ENCODE measurements at places on chromosomes 13 and 19. TPM values are rescaled to one million over a fixed set of nuclear protein-coding genes. Genes with fewer than 3 reads are reported as not detected.

DNA sequence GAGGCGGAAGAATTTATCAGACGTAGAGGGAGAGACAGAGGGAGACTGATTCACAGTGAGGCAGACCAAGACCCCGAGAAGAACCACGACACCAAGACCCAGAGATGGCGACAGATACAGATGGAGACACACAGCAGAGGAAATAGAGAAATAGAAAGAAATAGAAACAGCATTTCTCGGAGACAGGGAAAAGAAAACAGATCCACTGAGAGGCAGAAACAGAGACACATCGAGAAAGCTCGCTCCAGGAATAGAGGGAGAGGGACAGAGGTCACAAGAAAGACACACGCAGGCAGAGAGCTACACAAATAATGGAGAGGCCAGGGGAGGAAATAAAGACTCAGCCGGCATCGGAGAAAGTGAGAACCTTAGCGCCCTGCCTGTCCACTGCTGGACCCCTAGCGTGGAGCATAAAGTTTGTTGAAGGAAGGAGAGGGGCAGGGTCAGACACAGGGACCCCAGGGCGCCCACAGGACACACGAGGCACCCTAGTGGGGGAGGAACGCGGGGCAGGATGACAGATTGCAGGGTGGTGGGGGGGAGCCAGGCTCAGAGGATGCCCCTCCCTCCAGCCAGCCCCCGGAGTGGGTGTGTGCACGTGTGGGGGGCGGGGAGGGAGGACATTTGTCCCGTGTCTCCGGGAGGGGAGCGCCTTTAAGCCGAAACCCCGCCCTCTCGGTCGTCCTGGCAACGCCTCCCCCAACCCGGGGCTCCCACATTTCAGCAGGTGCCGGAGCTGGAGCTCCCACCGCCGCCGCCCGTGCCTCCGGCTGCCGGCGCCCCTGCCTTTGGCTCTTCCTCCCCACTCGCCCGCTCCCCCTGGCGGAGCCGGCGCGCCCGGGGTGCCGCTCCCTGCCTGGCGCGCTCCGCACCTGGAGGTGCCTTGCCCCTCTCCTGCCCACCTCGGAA is at the start of gene PRKCG:
Gene PRKCG (plus strand): TSS at position 716 of the 909 bp plus-strand sequence. CDS start 298 bp downstream, outside the sequence.
- no peak for DNase-seq

DNA sequence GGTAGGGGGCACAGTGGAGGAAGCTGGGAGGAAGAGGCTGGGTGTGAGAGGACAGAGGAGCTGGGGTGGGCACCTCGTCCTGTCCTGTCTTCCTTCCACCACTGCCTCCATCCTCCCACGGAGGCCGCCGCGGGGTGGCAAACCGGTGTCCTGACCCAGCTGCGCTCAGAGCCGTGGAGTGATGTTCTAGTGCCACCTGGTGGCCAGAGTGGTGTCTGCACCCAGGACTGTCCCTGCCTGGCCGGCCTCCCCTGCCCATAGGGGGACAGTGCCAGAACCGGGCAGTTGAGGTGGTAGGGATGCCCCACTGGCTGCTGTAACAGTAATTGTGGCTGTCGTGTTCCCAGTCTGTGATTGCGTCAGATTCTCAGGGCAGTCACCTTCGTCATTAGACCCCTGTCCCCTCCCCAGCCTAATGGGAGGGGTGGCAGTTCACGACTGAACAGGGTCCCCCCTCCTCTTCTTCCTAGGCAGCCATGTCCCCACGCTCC is 11.1 kb upstream of the ARRDC2 start:
- peak; percentile 52 for DNase-seq

DNA sequence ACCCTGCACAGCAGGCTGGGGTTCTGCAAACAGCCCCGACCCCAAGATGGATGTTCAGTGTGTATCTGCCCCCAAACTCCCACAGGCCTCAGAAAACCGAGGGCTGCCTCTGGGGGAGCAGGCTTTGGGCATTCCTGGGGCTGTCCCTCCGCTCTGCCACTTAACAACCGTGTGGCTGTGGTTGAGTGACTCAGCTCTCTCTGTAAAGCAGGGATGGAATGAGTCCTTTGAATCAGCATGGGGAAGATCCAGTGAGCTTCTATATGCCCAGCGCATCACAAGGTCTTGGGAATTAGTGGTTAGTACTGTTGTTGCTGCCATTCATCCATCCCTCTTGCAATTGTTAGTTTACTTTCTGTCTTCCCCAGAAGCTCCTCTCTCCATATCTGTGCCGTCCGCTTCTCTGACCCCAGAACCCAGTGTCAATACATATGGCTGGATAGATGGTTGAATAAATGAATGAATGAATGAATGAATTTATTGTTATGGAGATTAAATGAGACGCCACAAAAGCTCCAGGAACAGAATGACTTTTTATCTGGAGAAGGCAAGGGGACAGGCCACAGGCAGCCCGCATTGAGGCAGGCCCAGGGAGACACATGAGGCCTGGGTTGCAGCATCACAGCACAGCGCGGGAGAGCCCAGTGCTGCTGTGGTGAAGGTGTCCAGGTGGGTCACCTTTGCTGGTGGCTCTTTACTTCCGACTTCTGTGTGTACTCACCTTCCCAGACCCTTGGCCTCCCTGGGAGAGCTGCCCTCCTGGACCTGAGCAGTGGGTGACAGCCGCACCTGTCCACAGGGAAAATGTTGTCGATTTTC is 89.2 kb downstream of the RGCC start:
- no peak for DNase-seq

The SLC10A2 gene
- total RNA-seq, result not detected

The LMTK3 gene
- 10.6 TPM for total RNA-seq

GRCh38 chr13:59166174-59166573 is 997.6 kb downstream of the DIAPH3 start:
- no peak for DNase-seq

DNA sequence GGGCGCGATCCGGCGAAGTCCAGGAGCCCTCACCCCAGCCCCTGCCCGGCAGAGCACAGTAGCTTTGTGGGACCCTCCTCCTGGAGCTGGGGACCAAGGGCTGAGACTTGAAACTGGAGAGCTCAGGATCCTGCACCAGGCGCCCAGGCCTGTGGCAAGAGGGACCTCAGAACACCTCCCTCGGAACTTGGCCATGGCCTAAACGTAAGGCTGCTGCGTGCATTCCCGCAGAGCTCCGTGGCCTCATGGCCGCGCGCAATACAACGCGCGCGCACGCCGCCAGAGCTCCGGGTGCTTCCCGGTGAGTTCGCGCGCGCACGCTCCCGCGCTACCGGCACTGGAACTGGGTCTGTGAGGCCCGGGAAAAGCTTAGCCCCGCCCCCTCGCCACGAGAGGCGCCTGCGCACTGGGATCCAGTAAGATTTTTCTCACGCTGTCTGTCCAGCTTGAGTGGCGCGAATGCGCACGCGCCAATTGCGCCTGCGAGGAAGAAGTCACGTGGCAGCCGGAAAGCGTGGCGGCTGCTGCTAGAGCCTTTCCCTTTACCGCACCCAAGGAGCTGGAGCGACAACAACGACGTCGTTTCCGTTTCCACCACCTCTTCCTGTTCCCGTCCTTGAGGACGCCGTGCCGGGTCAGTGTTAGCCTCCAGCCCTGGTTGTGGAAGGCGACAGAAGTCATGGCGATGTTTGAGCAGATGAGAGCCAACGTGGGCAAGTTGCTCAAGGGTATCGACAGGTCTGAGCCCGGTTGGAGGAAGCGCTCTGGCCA is at the start of gene EIF3K:
Gene EIF3K (plus strand): TSS at position 599 of the 771 bp plus-strand sequence. CDS start 81 bp downstream, at position 680.
- DNase-seq, result peak; percentile 100

DNA sequence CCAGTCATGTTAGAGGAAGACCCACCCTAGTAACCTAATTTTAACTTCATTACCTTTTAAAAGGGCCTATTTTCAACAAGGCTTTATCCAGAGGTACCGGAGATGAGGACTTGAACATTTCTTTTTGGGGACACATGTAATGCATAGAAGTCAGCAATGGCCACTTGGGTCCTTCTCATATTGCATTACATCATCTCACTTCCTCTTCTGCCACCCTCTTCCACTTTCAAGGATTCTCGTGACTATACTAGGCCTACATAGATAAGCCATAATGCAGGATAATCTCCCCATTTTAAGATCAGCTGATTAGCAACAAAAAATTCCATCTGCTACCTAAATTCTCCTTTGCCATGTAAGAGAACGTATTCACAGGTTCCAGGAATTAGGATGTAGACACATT is 557.2 kb downstream of the KCTD12 start:
- no peak for DNase-seq

DNA sequence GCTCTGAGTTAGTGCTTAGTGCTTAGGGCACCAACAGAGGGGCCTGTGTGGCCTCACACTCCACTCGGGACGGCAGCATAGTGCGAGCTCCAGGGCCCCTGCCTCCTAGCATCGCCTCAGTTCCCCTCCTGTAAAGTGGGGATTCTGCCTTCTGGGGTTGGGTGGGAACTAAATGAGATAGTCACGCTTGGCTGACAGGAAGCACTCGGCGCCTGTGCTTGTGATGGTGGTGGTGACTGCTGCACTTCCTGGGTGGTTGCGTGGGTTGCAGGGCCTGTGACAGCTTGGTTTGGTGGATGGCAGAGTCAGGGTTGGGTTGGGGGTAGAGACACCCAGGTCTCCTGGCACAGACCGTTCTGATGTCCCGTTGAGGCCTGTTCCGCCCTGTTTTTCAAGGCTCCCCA is 7.7 kb downstream of the PLEKHF1 start:
- DNase-seq, result no peak

- no peak for DNase-seq
Measured at GRCh38 chr13:111121506-111121905, 6.4 kb downstream of the ARHGEF7 start.

The LDLR gene
- total RNA-seq, result 203 TPM

DNA sequence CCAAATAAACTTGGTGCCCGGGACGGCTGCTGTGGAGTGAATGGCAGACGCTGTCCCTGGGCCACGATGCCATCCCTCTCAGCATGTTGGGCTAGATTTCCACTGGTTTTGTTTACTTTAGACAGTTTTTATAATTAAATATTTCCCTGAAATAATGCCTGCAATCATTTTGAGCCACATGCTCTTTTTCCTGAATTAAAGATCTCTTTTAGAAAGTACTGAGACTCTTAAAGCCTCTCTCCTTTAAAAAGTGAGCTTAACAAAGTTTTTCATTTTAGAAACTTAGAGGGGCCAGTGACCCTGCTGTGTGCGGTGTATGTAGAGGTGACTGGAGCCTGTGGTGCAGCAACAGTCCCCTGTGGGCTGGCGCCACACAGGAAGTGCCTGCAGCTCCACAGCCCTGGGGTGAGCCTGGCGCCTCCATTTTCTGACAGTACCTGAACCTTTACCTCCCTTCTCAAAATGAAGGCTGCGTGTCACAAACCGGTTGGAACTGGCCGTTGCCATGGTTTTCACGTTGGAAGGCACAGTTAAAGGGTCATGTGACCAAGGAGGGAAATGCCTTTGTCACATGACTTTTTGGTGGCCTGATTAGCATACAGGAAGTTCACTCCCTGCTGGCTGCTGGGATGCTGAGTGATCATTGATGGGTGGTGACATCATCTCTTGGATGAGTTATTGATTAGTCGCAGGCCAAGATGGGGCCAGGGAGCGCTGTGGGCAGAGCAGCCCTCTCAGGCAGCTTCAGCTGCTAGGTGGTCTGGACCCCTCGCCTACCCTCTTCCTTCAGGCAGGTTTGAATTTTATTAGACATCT is 26.3 kb downstream of the TSSK6 start:
- peak; percentile 64 for DNase-seq

DNA sequence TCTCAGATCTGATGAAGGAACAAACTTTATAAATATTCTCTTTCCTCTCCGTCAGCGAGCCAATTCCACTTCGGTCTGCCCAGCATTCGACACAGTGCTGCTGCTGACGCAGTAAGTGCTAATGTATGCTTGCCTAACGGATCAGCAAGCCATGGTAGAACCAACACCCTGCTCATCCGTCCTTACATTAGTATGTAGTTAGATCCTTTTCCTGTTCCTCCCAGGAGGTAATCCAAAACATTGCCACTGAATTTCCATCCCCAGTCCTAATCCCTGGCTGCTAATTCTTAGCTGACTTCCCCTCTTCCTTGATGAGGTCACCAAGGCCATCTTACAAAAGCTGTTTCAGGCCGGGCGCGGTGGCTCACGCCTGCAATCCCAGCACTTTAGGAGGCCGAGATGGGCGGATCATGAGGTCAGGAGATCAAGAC is 88.0 kb downstream of the STARD13 start:
- no peak for DNase-seq

All from Panc1 (cell line).